T-cell (primary cell): ENCODE measurements at places on chromosomes 16 and 17. TPM values are rescaled to one million over a fixed set of nuclear protein-coding genes. Genes with fewer than 3 reads are reported as not detected.
A peak's percentile ranks its signal among the peaks of the same experiment; 100 is the strongest.

DNA sequence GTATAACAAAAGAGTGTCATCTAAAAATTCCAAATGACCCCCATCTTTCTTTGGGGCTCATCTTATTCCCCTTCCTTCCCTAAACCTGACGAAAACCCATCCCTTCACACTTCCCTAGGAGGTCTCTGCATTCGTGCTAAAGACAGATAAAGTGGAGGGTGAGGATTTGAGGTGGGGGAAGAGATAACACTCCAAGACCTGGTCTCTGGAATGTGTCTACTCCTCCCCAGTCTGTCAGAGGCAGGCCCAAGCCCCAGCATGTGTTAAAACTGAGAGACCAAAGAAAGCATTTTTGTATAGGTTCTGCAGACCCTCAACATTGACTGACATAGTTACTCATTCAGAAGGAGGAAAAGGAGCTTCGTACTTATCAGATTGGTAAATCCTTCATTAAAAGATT, 11.0 kb upstream of the LHX1 start:
- H3K36me3 ChIP-seq = no peaks in the 10 kb centered on the region
- no peak overlapping the region for H3K4me3 ChIP-seq
- no peak for DNase-seq

DNA sequence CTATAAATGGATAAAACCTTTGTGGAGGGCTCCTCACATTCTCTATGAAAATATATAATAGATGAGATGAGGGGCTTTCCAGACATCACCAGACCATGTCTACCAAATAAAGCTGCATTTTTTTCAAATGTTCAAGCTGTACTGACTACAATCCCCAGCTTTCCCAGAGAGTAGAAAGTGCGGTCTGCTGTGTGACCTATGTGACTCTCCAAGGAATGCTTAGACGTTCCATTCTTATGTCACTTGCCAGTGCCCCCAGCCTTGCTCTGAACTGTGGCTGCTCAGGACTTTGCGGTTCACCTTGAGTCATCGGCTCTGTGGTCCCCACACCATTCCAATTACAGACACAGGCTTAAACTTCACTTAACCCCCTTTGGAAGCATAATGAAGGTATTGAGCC, 47.8 kb upstream of the SCNN1B start:
- no peak for DNase-seq
- no peaks in the 10 kb centered on the region for H3K36me3 ChIP-seq

GRCh38 chr16:2856061-2856670, 1.8 kb downstream of the PRSS22 start:
- H3K27ac ChIP-seq = no peak overlapping the region
- H3K27me3 ChIP-seq = no peaks in the 10 kb centered on the region
- peak; percentile 25 for DNase-seq

The ZNF19 gene
- 8.4 TPM for total RNA-seq

GRCh38 chr17:3557768-3558583, at the start of gene TRPV3:
Gene TRPV3, minus strand, starts transcription at chr17:3557812. Its CDS starts 2,962 bp downstream, at chr17:3554850.
- peak; percentile 10 for DNase-seq
- no peak within 1 kb of the TSS for H3K4me3 ChIP-seq
- peaks cover 22% of the 10 kb centered on the region for H3K4me1 ChIP-seq
- peaks cover 51% of the 10 kb centered on the region for H3K27me3 ChIP-seq
- no peaks in the 10 kb centered on the region for H3K36me3 ChIP-seq

- H3K27ac ChIP-seq = peak overlapping the region; percentile 58
- no peak for DNase-seq
- H3K27me3 ChIP-seq = no peaks in the 10 kb centered on the region
- H3K36me3 ChIP-seq = peaks cover 34% of the 10 kb centered on the region
- peaks cover 15% of the 10 kb centered on the region for H3K4me1 ChIP-seq
Measured at GRCh38 chr17:1648173-1648962, 1.3 kb downstream of the RILP start.

DNA sequence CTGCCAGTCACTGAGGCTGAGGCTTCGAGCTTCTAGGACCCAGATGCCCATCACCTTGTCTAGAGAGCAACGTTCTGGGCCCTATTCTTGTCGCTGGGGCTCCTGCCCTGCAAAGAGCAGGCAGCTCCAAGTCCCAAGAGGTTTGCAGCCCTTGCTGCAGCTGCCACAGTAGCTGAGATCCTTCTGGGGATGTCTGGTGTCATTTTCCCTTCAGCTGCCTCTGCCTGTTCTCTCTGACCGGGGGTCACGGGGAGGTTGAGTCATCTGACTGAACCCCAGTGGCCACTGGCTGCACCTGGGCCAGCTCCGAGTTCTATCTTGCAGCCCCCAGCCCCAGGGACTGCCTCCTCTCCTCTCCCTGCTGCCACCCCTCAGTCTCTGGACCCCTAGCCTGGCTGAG, 4.9 kb downstream of the WSCD1 start:
- H3K27ac ChIP-seq = no peak overlapping the region
- no peaks in the 10 kb centered on the region for H3K4me1 ChIP-seq
- no peak for DNase-seq
- H3K36me3 ChIP-seq = no peaks in the 10 kb centered on the region

DNA sequence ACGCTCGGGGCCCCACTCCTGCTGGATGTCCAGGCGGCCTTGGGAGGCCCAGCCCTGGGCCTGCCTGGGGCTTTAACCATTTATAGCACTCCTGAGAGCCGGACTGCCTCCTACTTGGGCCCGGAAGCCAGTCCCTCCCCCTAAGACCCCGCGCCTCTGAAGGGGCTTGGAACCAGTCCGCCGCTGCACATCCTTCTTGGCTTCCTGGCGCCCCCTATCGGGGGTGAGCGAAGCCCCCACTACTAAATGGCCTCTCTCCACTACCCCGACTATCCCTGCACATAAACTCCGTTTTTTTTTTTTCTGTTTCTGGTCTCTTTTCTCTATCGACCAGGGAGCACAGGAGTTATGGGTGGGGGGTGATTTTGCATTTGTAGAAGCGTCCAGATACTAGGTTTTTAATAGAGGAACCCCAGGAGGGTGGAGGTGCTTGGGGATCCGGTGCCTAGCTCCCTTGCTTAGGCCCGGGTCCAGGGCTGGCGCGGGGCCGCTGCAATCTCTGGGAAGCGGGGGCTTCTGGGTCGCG, 633 bp upstream of the NOL3 start:
- H3K27ac ChIP-seq = no peak overlapping the region
- H3K4me3 ChIP-seq = peak overlapping the region; percentile 24
- DNase-seq = no peak
- H3K36me3 ChIP-seq = no peaks in the 10 kb centered on the region
- H3K4me1 ChIP-seq = peaks cover 3% of the 10 kb centered on the region
- H3K27me3 ChIP-seq = peaks cover 12% of the 10 kb centered on the region

DNA sequence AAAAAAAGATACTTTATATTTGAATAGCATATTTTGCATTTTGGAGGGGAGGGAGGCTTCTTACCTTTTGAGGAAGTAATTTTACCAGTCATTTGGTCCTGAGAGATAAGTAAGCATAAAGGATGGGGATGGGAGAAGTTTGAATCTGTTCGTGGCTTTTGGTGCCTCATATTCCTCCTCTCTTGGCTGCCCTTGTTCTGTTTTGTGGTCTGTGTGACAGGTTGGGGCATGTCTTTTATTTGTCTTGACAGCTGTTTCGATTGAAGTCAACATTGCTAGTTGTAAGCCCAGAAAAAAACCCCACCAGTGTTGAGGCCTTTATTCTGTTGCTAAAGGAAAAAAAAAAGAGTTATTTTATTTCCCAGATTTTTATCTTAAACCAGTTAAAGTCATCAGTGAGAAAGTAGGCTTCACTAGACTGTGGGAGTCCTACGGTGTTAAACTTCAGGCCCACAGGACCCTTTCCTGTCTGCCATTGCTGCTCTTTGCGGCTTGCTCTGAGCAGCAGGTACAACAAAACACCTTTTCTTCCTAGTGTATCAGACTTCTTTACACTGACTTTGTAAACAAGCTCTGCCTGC, 11.4 kb downstream of the SLC7A6 start:
- DNase-seq = peak; percentile 37
- peaks cover 94% of the 10 kb centered on the region for H3K4me1 ChIP-seq
- H3K36me3 ChIP-seq = peaks cover 39% of the 10 kb centered on the region
- H3K27me3 ChIP-seq = no peaks in the 10 kb centered on the region
- peak overlapping the region; percentile 75 for H3K27ac ChIP-seq
- H3K4me3 ChIP-seq = no peak overlapping the region
